ENCODE measurements at places on chromosomes 7 and 10. TPM values are rescaled to one million over a fixed set of nuclear protein-coding genes. Genes with fewer than 3 reads are reported as not detected.

GRCh38 chr7:90933984-90934383 lies 330.2 kb upstream of the FZD1 start:
- no peak for DNase-seq

CEP55 gene
- total RNA-seq, result 9.5 TPM

- no peak for DNase-seq
These were observed 16.4 kb downstream of the IRF5 start for GRCh38 chr7:128954150-128954549.

PDK4 gene
- total RNA-seq, result 26.0 TPM

- peak; percentile 94 for DNase-seq
These were observed at the start of gene CADPS2 for GRCh38 chr7:122886357-122887081. Gene CADPS2 (minus strand): TSS chr7:122886460. CDS start chr7:122886337, 123 bp downstream.

GRCh38 chr7:5681423-5681822 lies 100.0 kb downstream of the RNF216 start:
- no peak for DNase-seq

DNA sequence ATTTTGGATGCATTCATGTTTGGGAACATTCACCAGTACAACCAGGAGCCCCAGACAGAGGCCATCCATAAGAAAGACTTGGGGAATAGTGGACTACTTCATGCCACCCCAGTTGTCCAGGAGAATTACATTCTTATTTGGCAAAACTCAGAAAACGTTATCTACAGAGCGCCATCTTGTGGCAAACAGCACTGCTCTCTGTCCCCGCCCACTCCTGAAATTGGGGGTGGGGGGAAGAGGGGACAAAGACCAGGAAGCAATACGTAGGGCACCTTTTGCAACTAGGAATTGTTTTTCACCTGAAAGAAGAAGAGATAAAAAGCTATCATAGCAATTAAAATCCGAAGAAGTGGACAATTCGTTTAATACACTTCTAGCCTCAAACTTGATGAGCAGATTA lies 134.6 kb upstream of the MGMT start:
- no peak for DNase-seq

HABP2 gene
- 1.3 TPM for total RNA-seq

GRCh38 chr7:142299237-142299781 lies 41.5 kb upstream of the PRSS58 start:
- no peak for DNase-seq

FAM131B gene
- 0.60 TPM for total RNA-seq

ASB10 gene
- total RNA-seq, result not detected

CYP3A4 gene
- total RNA-seq, result not detected

LFNG gene
- 38.0 TPM for total RNA-seq

GRCh38 chr7:36650766-36651312 lies 73.5 kb downstream of the AOAH start:
- DNase-seq, result no peak

SPDYE2 gene
- not detected for total RNA-seq

- DNase-seq, result no peak
These were observed 7.6 kb upstream of the ARMS2 start for GRCh38 chr10:122446668-122447423.

PPP1R17 gene
- not detected for total RNA-seq

AASS gene
- 27.4 TPM for total RNA-seq

GRCh38 chr7:26397332-26397731 lies 105.7 kb downstream of the SNX10 start:
- DNase-seq, result no peak

DNA sequence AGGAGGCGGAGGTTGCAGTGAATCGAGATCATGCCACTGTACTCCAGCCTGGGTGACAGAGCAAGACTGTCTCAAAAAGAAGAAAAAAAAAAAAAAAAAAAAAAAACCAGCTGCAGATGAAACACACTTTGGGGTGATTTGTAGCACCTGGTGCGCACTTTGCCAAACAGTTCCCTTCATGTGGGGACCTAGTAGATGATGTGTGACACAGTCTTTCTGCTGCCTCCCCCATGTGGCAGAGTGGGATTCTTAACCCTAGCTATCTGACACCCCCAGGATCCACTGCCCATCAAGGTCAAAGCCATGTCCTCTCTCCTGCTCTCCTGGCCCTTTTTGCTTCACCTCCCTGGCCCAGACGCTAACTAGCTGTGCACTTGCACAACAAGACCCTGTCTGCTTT lies 52.1 kb upstream of the PDZD8 start:
- no peak for DNase-seq

GBX1 gene
- not detected for total RNA-seq

GRCh38 chr7:139730746-139731612 lies 46.8 kb downstream of the HIPK2 start:
- no peak for DNase-seq

DYDC2 gene
- total RNA-seq, result not detected

SPDYE2B gene
- not detected for total RNA-seq

DNA sequence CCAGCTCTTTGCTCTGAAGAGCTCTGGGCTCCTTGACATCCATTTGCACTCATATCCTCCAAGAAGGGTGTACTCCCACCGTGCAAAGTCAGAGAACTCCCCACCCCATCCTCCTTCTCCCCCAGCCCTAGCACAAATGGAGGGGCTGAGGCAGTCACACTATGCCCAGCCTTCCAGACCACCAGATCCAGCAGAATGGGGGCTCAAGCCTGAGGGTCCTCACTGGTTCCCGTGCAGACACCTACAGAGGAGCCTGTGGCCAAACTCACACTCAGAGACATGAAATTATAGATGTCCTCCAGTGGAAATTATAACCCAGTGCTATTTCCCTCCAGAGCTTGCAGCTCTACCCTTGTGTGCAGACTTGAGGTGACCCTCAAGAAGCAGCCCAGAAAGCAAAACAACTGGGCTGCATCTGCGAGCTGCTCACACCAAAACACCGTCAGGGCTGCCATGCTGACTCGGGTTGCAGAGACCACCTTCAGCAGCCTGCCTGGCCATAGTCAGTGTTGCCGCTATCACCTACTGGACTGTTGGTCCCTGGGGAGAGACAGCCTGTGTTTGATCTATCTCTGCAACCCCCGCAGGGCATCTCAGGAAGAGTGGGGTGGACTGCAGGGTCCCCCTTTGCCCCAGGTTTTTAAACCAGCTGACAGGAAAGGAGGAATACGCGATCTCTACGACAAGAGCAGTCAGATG lies 7.4 kb downstream of the ZNF488 start:
- no peak for DNase-seq

DNA sequence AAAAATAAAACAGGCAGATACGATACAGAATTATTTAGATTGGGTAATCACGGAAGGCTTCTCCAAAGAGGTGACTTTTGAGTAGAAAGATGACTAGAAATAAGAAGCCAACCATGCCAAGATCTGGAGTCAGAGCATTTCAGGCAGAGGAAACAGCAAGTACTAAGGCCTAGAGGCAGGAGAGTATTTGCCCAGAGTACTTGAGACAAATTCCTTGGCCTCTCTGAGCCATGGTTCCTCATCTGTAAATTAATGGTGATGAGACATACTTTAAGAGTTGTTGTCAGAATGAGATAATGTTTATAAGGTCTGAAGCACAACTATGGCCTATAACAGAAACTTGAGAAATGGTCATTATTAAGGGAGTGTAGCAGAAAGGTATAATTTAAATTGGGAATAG lies 15.8 kb upstream of the GPR37 start:
- no peak for DNase-seq

TRIM73 gene
- total RNA-seq, result 2.8 TPM

TAF6 gene
- total RNA-seq, result 45.3 TPM

CPA2 gene
- not detected for total RNA-seq

GRCh38 chr10:111098679-111099437 lies 22.0 kb downstream of the ADRA2A start:
- DNase-seq, result no peak

OTUD1 gene
- total RNA-seq, result 19.4 TPM

NPC1L1 gene
- total RNA-seq, result 0.06 TPM

PNLIPRP2 gene
- total RNA-seq, result not detected

DNA sequence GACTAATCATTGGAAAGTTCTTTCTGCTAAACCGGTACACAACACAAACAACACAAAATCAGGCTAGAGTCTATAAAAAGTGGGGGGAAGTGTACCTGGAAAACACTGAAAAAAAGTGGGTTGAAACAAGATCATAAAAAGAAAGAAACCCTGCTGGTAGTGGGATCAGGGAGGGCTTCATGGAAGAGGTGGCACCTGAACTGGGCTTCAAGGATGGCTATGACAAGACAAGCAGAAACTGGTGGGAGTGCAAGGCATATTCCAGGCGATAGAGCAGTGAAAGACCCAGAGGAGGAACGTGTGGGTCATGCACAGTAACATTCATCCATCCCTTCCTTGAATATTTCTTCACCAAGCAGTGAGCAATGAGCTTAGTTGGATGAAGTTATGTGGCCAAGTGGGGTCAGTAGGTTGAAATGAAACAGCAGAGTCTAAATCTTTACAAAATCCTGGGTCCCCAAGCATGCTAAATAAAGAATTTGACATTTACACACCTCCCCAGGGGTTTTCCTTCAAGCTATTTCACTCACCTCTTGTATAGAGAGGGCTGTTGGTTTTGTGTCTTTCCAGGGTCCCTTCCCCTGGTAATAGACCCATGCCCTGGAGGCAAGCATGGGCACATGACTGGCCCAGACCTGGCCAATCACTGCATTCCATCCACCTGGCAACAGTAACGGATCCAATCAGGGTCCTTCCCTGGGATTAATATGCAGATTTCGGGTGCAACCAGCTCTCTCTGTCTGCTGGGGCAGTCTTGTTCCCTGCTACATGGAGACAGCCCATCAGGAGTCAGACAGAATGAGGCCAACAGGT lies 38.2 kb downstream of the SPOCK2 start:
- DNase-seq, result no peak

GRCh38 chr10:120942806-120943413 lies 91.7 kb downstream of the WDR11 start:
- peak; percentile 79 for DNase-seq

PTPRN2 gene
- 4.0 TPM for total RNA-seq

- no peak for DNase-seq
These were observed 205.6 kb upstream of the ETV1 start for GRCh38 chr7:14195079-14195478.

DNA sequence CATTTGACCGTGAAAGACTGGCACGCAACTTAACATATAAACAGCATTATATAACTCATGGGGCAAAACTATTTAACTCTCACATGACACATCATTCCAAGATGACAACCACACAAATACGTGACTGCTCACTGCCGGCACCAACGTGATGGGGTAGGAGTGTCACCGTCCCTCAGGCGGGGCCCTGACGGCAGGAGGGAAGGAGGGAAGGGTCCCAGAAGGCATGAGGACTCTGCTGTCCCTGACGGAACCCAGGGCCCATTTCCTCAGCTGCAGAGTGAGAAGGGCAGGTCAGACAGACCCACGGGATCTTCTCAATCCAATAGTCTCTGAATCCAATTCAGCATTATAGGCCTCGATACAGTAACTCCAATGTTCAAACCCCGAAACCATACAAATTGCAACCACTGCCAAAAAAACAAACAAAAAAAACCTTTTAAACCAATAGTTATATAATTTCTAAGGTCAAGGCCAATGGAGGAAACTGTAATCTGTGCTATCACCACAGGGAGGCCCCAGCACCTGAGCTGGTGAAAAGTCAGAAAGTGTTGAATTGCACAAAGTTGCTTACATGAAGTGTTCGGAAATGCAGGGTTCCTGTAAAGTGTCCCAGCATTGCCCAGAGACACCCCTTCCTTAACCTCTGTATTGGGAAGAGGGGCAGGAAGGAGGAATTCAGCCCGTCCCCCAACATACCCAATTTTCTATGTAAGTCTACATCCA lies 137.4 kb downstream of the TNS3 start:
- DNase-seq, result no peak

GRCh38 chr10:70733051-70733450 lies 52.1 kb downstream of the TBATA start:
- no peak for DNase-seq

- DNase-seq, result no peak
These were observed 571 bp downstream of the KDM7A start for GRCh38 chr7:140176122-140176701.

TUBAL3 gene
- total RNA-seq, result not detected

DNA sequence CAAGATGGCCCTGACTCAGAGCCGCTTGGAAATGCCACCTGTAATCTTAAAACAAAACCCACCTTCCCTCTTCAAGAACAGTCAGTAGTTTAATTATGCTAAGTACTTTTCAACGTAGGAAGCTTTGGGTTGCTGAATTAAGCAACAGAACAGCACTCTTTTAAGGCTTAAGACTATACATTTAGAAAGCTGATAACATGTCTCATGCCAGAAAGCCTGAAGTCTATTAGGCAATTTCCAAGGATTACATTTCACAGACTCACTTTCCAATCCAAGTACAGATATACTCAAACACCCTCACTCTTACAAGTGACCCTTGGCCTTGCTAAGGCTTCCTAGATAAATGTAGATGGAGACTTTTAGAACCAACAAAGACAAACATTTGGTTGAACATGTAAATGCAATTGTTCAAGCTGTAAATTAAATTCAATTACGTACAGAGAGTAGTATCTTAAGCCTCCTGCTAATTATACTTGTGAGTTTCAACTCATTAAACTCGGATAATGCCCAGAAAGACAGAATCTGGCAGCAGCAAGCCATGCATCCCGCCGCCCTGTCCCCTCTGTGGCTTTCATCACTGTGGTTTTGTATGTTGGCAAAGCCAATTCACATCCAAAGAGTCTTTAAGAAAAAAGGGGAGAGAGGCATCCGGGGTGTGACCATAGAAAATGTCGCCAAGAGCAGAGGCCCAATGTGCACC lies 283.1 kb upstream of the NRP1 start:
- no peak for DNase-seq

- DNase-seq, result no peak
These were observed 252.1 kb upstream of the INHBA start for GRCh38 chr7:41954976-41955375.

FBXL13 gene
- 2.8 TPM for total RNA-seq

- DNase-seq, result no peak
These were observed 9.1 kb downstream of the TTYH3 start for GRCh38 chr7:2640846-2641316.

GRCh38 chr7:108071551-108071950 lies 58.6 kb downstream of the LAMB4 start:
- no peak for DNase-seq

DNA sequence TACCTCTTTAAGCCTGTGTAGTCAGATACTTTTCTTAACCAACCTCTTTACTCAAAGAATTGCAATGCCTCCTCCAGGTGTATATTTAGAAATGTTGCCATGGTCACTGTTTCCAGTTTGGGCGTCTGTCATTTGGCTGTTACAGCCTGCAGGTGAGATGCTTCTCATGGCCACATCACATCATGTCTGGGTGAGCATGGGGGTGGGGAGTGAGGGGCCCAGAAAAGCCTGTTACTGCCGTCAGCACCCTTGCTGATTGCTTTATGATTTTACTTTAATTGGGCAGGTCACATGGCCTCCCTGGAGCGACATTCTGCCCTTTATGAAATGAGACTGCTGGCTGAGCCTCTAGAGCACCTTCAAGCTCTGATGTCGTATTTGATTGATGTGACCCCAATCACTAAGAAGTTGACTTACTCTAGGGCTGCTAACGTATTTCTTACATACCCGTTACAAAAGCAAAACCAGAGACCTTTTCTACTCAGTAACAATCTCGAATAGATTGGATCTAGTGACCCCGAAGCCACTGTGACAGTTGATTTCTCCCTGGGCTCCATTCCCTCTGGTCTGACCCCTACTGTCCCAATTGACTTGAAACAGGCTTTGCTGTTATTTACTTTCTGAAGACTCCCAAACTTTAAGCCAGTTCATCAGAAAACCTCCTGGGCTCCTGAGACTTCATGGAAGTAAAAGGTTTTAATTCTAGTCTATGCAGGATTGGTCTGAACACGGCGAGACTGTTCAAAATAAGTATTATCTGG lies 60.7 kb downstream of the OTUD1 start:
- no peak for DNase-seq

CALHM2 gene
- 29.4 TPM for total RNA-seq

GRCh38 chr10:34408956-34409355 lies 406.1 kb downstream of the PARD3 start:
- no peak for DNase-seq
